Right hindlimb (tissue), 1 donor: ENCODE measurements at places on chromosomes 1 and 21.

- peak; percentile 58 for DNase-seq
These were observed at the start of gene PLEKHA6 for GRCh38 chr1:204359474-204360255. Gene PLEKHA6 (minus strand): TSS chr1:204359929. CDS start chr1:204273727, 86,202 bp downstream.

GRCh38 chr1:33443080-33443704, 12.3 kb upstream of the PHC2 start:
- no peak for DNase-seq

- DNase-seq = no peak
These were observed 630.6 kb downstream of the LMO4 start for GRCh38 chr1:87959236-87959635.

- no peak for DNase-seq
These were observed 13.3 kb downstream of the NADK start for GRCh38 chr1:1764876-1765470.

- no peak for DNase-seq
These were observed 710 bp upstream of the PALMD start for GRCh38 chr1:99645203-99645602.

DNA sequence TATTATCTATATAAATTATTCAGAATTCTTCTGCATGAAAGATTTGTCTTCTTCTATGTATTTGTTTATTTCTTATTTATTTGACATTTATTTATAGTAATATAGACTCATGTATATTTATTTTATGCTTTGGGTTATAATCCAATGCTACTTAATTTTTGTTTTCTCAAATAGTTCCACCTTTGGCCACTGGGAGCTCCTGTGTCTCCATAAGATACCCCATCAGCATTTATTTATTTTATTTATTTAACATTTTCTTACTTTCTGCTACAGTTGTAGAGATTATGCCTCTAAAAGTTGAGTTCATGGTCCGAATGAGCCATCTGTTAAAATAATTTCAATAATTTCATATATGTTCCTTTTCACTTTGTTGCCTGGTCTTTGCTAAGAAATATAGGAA, 289.4 kb downstream of the ADGRL2 start:
- no peak for DNase-seq

DNA sequence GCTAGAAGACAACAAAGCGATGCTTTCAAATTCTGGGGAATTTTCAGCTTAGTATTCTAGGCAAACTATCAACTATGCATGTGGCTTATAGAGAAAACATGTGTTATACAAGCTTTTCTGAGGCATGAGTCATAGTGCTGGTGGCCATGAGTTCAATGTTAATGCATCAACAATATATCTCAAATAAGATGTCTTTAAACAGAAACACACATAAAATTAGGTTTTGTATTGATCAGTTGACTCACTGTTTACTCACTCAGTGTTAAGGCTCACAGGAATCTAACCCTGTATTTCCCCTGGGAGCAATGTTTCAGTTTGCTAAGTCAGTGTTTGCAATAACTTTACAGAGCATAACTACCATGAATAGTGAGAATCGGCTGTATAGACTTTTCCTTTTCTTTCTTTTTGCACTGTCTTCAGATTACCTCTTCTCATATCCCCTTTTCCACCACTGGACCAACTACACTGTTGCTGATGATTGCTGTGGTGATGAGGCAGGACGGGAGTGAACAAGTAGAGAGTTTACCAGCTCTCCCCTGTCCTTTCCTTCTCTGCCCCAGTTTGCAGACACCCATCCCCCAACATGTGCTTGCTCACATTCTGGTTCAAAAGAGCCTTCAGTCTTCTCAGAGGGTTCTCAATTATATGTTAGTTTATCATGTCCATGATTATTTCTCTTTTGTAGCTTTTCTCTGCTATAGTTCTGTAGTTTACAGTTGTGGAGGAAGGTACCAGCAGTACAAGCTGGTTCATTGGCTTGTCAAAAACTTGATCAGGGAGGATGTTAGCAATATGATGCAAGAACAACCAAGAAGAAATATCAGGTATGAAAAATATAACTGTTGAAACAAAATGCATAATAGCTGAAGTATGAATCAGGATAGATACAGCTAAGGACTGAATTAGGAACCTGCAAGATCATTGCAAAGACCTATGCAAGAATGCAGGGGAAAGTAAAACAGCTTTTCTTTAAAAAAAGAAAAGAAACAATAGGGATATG, 23.9 kb downstream of the CD2 start:
- no peak for DNase-seq

DNA sequence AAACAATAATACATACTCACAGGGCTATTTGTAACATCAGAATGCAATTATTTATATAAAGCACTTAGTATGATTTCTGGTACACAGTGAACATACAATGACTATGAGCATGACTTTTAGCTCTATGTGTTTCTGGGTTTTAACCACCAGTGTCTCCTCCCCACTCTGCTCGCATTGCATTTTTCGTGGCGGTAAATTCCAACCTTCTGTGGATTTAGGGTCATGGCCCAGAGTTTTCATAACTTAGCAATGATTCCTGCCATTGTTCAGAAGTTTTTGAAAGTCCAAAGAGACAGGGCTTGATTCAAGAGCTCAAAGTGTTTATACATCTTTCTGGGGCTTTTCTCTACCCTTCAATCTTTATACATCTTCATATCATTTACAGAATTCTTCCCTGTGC, 191.3 kb downstream of the BACH1 start:
- DNase-seq = no peak

DNA sequence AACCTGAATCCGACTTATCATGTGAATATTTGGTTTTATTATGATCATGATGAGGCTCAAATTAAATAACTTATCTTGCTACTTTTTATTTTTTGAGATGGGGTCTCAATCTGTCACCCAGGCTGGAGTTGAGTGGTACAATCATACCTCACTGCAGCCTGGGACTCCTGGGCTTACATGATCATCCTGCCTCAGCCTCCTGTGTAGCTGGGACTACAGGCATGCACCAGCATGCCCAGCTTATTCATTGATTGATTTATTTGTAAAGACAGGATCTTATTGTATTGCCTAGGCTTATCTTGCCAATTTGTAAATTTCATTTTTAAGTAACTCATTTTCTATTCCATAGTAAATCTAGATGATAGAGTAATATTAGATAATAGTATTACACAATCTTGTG, 84.3 kb downstream of the COL11A1 start:
- DNase-seq = no peak

DNA sequence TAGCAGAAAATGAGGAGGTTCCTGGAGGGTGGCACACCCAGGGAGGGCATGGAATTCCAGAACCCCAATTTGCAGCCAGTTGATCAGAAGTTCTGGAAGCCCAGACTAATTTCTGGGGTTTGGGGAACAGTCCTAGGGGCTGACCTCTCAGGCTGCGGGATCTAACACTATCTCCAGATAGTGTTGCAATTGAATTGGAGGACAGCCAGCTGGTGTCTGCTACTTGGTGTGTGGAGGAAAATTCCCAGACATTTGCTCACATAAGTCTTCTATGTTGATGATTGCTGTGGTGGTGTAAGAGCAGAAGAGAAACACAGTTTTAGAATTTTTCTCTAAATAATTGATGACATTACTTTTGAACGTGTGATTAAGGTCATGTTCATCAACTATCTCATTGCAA, 154.3 kb upstream of the RNPC3 start:
- no peak for DNase-seq

DNA sequence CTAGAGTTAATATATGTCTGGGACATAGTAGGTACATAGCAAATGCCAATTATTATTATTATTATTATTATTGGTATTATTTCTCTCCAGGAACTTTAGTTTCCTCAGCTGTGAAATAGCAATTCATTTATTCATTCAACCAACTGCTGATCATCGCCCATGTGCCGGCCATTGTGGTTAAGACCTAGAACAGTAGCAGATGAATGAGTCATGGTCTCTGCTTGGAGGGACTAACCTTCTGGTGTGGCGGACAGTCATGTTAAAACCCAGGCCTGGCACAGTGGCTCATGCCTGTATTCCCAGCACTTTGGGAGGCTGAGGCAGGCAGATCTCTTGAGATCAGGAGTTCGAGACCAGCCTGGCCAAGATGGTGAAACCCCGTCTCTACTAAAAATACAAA, 23.8 kb upstream of the LDLRAP1 start:
- DNase-seq = no peak

DNA sequence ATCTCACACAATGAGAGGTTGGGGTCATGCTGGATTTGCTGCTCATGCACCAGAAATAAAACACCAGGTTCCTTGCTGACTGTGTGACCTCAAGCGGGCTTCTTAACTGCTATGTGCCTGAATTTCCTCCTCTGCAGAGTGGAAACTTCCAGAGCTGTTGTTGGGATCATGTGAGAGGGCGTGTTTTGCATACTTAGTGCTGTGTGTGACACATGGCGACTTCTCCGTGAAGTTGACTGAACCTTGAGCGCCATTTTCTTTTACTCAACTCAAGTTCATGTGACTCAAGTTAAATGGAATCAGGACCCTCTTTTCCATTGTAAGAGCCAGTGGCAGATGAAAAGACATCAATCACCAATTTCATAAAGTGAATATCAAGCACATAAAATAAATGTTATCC, 224.0 kb downstream of the KIF26B start:
- no peak for DNase-seq

GRCh38 chr1:167670563-167670962, 40.5 kb downstream of the RCSD1 start:
- no peak for DNase-seq
